ENCODE measurements at places on chromosomes 2 and 18.

DNA sequence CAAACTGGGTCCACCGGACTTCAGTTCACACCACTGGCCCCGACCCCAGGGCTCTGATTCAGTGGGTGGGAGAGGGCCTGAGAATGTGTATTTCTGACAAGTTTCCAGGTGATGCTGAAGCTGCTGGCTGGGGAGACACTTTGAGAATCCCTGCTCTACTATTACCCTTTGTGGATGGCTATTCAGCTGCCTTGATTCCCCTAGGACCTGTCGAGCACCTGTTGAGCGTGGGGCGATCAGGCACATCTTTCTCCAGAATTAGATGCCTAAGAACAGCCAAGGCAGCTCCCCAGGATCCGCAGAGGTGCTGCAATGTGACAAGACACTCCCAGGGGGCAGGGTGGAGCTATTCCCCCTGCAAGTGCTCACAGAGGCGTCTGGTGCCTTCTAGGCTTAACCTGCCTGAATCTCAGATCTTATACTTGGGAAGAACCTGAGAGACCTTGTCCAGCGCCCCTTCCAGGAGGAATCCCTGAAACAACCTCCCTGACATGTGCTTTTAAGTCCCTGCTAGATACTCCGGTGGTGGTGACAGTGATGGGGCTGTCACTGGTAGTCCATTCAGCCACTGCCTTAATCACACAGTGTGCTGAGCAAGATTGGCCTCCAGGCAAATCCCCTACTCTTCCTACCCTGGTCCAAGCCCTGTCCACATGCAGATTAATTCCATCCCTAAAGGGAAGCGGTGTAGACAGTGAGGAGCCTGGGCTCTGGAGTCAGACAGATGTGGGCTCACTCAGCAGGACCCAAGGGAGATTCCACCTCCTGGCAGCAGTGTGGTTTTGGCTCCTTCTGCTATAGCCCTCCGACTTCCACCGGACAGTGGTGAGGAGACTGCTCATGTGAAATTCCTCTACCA lies 43.4 kb upstream of the OTOF start:
- peak; percentile 20 for DNase-seq

DNA sequence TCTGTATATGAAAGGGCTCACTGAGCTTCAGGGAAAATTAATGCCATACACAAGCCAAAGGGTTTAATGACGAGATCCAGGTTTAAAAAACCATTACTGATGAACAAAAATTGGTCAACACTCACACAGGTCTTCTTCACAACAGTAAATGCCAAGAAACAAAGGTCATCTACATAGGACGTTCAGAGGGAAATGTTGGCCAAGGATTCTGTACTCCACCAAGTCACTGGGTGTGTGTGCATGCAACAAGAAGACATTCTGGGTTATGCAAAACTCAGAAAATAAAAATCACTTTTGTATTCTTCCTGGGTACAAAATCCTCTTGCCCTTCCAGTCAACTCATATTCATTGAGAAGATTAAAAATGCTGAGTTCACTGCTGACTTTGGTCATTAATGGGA lies 78.3 kb downstream of the ACTR2 start:
- DNase-seq, result no peak

- no peak for DNase-seq
These were observed 65.7 kb downstream of the MCFD2 start for GRCh38 chr2:46849721-46850556.

GRCh38 chr2:176395273-176395854 lies 126.1 kb downstream of the MTX2 start:
- no peak for DNase-seq

GRCh38 chr2:85222792-85223191 lies 89.6 kb downstream of the TCF7L1 start:
- no peak for DNase-seq

- DNase-seq, result no peak
These were observed 31.4 kb downstream of the ATOH8 start for GRCh38 chr2:85785027-85785822.

- DNase-seq, result no peak
These were observed 166.5 kb upstream of the CXCR4 start for GRCh38 chr2:136284226-136285119.

DNA sequence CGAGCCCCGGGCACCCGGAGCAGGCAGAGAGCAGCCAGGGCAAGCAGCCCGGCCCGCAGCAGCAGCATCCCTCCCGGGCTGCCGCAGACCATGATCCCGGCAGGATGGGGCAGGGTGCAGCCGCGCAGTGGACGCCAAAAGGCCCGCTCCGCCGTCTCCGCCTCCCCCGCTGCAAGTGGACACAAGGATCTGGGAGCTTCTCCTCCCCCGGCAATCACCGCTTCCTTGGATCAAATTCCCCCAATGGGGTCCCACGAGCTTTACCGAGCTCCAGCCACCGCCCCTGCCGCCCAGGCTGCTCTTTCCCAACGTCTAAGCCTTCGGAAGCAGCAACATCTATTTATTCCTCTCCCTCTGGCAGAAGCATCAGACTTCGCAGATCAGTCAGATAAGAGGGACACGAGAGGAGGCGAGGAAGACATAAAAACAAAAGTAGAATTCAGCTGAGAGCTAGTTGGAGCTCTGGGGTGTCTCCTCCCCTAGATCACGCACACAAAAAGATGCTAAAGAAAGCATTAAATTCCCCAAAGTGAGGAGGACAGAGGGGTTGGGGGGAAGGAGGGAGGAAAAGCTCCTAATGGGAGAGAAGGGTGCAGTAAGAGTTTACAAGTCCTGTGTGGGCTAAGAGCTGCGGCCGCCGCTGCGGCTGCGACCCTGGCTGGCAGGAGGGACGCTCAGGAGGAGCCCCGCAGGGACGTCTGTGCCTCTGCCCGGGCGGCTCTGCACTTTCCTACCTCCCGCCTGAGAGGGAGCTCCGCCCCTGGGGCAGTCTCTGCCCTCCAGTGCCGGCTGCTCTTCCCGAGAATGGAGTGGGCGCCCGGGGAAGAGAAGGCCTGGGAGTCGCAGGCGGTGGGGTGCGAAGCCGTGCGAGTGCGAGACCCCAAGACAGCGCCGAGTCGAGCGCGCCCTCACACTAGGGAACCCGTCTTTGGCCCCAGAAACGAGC lies at the start of gene FRZB:
Gene FRZB, minus strand, starts transcription at position 177 of the 946 bp plus-strand sequence. Its CDS starts 85 bp downstream, at position 92.
- DNase-seq, result no peak

DNA sequence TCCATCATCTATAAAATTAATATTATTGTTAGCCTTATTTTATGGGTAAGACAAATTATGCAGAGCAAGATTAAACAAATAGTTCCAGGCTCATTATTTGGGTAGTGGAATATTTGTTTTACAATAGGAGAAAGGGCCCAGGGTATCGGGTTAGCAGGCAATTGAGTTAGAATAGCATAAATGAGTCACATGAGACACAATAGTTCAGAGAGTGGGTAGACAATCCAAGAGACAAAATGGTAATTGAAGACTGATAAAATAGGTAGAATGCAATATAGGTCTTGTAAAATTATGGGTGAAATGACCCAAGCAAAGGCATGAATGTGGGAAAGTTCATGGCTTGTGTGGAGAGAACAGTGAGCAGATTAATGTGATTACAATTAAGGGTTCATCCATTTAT lies 790.9 kb upstream of the GCFC2 start:
- DNase-seq, result no peak

- DNase-seq, result no peak
These were observed 779 bp downstream of the DGKD start for GRCh38 chr2:233354971-233355574.

DNA sequence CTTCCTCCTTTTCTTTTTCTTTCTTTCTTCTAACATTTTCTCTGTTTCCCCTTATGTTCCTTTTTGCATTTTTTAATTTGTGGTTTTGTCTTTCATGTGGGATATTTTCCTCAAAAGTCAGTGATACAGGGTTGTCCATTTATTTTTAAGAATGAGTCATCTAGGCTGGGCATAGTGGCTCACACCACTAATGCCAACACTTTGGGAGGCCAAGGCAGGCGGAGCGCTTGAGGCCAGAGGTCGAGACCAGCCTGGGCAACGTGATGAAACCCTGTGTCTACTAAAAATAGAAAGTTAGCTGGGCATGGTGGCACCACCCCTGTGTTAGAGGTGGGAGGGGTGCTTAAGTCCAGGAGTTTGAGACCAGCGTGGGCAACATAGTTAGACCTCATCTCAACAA lies 35.8 kb downstream of the KATNAL2 start:
- DNase-seq, result no peak

DNA sequence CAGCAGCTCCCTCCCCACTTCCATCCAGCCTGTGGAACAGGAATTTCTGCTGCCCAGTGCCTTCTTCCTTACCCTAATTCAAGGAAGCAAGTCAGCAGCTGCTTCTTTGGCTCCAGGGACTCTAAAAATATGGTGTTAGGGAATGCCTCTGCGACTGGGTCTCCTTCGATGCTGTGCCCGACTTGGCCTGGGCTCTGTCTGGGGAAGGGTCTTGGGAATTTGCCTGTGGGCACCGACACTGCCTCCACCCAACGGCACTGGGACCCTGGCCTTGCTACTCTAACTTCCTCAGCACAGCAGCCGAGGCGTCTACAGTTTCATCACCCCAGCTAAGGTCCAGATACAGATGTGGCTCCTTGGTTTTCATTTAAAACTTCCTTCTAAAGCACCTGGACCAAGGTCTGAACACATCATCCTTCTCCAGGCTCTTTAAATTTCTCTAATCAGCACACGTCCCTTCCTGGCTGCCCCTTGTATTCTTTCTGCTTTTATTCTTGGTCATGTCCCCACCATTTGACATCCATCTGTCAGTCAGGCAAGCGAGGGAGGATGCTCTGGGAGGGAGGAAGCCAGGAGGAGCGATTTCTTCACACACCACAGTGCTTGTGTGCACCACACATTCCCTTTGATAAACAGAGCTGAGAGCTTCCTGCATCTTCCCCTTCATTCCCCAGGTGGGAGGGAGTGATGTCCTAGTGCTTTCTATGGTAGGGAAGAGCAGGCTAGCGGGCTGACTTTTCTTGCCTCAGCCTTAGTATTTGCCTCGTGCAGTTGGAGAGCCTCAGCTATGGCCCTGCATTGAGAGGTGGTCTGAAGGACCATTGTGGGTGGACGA lies 6.8 kb downstream of the LBH start:
- DNase-seq, result no peak
